ENCODE measurements at places on chromosomes 5 and 9.

GRCh38 chr5:149916334-149917072 is 28.1 kb downstream of the PDE6A start:
- DNase-seq: no peak

- no peak for DNase-seq
Measured at GRCh38 chr5:158277276-158277675, 418.3 kb upstream of the CLINT1 start.

DNA sequence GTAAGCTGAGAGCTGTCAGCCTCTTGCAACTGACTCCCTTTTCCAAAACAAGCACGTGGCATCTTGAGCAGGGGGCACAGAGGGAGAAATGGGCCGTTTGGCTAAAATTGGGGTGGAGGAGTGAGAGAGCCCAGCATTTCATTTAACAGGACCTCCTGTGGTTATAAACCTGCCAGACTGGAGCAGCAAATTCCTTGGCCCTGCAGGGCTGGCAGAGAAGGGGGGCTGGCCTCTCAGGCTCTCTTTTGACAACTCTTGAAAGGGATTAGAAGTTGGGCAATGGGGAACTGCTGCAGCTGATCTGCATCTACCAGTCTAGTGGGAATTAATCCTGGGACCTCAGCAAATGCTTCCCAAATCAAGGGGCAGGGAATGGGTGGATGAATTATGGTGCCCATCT is 7.2 kb upstream of the POU4F3 start:
- no peak for DNase-seq

DNA sequence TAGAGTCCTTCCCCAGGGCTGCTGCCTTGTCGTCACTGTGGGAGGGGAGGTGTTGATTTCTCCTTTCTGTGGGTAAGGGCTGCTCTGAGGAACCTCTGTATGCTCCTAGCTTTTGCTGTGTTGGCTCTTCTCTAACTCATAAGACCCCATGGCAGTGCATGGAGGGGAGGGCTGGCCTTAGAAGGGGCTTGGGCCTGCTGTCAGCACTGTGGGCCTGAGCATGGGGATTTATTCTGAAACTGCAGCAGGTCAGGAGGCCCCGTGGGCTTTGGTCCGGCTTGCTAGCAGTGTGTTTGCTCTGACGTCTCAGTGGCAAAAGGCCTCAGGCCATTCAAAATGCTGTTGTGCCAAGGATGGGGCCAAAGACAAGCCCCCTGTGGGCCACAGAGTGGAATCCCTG is 6.8 kb downstream of the FGF18 start:
- DNase-seq: no peak

GRCh38 chr5:115798252-115798651 is 18.2 kb downstream of the CDO1 start:
- DNase-seq: no peak

- DNase-seq: no peak
Measured at GRCh38 chr9:29432191-29432590, 1858.9 kb upstream of the C9orf72 start.

- no peak for DNase-seq
Measured at GRCh38 chr9:5112109-5112592, 73.3 kb downstream of the INSL6 start.

DNA sequence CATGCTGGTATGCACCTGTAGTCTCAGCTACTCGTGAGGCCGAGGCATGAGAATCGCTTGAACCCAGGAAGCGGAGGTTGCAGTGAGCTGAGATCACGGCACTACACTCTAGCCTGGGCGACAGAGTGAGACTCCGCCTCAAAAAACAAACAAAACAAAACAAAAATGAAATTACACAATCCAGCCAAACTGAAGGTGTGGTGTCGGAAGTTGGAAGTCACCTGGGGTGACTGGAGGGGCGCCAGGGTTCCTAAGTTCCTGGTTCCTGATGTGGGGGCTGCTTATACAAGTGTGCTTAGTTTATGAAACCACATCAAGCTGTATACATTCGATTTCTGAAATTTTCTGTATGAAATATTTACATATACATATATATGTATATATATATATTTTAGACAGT is 3.7 kb upstream of the DOLPP1 start:
- no peak for DNase-seq

GRCh38 chr5:146586752-146587151 is 70.8 kb upstream of the GPR151 start:
- no peak for DNase-seq

DNA sequence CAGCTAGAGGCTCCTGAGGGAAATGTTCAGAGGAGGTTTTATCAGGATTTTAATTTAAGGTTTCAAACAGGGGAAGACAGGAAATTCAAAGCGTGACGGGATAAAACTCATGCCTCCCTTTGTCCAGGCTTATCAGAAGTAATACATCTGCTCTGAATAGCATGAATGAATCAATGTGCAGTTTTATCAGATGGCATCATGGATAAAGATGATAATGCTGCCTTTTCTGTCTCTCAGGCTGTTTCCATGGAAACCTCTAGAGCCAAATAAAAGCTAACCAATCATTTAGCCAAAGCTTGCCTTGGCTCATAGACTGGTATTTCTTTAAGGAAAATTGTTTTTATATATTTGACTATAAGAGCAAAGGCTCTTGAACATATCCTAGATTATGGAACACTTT is 16.4 kb downstream of the MFAP3 start:
- no peak for DNase-seq

DNA sequence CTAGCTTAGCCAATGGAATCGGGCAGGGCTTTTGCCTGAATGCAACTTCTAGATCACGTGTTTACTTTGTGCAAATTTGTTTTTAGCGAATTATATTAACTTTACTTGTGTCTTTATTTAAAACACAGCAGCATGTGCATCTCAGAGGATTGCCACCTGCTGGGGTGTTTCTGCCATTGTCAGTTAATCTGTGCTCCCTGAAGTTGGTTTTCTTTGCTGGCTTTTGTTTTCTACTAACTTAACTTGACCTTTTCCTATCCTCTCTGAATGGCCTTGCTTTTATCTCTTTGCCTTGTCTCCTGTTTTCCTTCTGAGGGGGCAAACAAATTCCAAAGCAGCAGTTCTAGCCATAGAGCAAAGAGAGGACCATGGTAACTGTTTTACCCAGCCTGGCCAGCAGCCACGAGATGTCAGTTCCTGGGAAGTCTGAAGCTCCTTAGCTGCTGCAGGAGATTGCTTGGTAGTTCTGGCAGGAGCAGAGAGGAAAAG is 67.6 kb downstream of the ARHGEF28 start:
- DNase-seq: no peak

DNA sequence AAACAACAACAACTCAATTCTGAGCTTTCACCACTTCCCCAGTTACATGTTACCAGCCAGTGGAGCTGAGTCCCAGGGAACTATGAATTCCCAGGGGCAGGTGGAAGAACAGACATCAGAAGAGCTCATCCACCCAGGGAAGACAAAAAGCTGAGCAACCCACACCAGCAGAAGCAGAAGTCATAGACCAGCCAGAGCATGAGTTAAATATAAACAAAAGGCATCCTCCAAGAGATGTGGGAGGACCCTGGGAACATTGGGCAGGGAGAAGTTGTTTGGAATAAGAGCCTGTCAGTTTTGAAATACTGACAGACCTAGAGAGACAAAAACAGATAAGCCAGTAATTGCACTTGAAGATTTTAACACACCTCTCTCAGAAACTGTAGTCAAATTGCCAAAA is 102.3 kb upstream of the LMX1B start:
- DNase-seq: no peak

GRCh38 chr9:108551030-108551841 is 304.6 kb downstream of the ACTL7B start:
- no peak for DNase-seq

DNA sequence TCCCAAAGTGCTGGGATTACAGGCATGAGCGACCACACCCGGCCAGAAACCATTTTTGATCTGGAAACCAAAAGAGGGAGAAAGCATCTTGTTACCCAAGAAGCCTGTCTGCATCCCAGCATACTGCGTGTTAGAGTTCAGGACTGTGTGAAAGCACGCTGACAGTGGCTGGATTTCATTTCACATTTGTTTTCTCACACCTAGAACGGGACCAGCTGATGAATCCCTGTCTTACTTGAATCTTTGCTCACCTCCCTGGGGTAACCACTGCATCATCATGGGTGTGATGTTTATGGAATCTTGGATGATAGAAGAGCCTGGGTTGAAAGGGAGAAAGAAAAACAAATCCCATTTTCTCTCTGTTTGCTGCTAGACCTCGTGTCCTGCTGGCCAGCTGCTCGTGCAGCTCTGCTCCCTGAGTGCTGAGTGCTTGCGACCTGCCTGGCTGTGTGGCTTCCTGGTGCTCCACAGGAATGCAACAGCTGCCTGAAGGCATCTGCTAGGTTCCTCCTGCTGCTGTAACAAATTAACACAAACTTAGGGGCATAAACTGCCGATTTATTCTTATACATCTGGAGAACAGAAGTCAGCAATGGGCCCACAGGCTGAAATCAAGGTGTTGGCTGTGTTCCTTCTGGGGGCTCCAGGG is 378.3 kb upstream of the DAP start:
- no peak for DNase-seq

GRCh38 chr5:103258957-103259704 is 568 bp downstream of the MACIR start:
- peak; percentile 84 for DNase-seq

DNA sequence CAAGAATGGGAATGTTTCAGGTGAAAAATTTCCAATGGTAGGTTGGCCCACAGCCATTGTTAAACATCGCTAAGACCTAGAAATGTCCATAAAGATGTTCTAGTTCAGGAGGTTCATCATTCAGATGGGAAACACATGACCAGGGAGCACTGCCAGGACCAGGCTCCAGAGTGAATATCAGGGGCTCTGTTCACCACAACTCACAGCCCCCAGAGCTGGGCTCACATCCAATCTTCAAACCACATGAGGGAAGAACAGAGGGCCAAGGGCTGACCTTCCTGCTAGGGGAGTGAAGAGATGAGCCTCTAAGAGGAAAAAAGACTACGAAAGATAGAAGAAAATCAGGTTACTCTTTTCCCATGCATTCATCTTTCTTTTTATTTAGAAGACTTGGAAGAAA is 205.8 kb downstream of the SEMA5A start:
- DNase-seq: no peak

DNA sequence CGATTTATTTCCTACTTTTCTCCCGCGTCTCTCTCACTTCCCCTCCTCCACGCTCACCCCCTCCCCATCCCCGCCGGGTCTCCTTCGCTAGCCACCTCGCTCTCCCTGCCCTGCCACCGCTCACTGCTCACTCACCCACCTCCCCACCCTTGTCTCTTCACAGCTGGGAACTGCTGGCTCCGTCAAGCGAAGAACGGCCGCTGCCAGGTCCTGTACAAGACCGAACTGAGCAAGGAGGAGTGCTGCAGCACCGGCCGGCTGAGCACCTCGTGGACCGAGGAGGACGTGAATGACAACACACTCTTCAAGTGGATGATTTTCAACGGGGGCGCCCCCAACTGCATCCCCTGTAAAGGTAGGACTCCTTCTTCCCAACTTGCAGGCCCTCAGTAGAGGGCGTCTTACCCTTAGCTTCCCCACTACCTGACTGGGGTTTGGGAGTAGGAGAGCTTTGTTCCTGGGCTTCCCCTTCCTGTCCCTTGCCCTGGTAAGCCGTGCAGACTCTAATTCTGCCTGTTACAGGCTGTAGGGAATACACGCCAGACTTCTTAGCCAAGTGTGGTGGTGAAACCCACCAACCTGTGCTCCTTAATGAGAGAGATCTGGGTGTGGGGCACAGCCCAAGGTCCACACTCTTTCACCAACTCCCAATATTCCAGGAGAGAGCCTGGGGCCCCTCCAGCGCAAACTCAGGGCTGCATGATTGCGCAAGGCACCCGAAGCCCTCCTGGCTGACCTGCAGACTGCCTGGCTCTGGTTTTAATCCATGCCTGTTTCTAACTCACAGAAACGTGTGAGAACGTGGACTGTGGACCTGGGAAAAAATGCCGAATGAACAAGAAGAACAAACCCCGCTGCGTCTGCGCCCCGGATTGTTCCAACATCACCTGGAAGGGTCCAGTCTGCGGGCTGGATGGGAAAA is 2.5 kb downstream of the FST start:
- peak; percentile 24 for DNase-seq

DNA sequence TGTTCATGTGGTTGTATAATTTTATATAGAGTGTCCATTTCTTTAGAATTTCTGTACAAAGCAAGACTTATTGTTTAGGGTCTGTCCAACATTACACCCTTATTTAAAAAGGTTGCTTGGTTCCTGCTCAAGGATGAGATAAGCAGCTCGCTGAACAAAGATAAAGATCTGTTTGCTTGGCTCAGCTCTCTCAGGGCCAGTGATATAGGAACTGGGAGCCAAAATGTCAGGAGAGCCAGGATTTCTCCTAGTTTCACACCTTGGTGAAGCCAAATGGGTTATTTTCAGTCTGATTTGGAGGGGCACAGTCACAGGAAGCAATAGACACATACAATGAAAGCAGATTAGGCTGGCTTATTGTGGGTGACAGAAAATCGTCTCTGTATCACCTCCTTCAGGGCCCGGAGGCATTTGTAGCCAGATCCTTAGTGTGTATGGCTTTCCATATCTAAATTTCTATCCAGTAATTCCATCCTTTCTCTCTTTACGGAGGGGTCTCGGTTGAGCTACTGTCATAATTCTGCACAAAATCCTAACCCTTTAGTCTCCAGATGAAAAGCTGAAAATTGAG is 396.4 kb downstream of the TMEM232 start:
- DNase-seq: no peak

DNA sequence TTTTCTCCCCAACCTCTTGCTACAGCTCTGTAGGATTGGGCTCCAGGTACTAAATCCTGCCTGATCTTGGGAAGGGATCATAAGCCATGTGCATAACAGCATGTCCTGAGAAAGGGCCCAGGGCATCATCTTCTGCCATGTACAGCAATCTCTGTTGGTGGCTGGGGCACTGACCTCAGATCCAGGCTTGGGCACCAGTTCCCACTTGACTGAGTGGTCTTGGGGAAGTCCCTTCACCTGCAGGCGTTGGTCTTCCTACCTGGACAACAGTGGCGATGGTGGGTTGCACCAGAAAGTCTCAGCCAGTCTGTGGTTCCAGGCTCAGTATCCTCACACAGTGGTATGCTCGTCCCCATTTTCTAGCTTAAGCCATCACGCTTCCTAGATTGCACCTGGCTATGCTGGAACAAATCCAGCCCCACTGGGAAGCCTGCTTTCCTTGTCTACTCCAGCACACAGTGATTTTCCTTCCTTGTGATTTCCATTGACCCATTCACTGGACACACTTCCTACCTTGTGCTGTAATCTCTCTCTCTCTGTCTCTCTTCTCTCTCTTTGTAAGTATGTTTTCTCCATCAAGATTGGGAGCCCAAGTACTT is 121.7 kb upstream of the PITX1 start:
- no peak for DNase-seq

Measured in large intestine (tissue), 12 donors.